ENCODE measurements at places on chromosomes 16 and 17.

GRCh38 chr17:752002-752619 lies at the start of gene GEMIN4:
Gene GEMIN4 (minus strand): TSS chr17:752264. CDS start chr17:752142, 122 bp downstream.
- DNase-seq = peak; percentile 97

DNA sequence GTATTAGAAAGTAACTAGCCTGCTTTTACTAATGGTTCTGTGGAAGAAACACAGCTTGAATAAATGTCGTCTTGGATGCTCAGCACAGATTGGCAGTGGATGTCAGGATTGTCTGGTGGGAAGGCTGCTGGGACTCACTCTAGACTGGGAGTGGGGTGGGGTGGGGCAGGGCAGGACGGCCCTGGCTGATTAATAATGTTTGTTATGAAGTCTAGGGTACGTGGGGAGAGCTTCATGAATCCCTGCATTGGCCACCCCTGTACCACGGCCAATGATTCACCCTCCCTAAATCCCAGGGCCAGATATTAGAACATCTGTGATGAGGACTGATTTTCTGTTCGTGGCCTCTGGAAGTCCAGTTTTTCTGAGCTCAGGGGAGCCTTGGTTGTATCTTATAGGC lies 421.0 kb downstream of the WWOX start:
- no peak for DNase-seq

DNA sequence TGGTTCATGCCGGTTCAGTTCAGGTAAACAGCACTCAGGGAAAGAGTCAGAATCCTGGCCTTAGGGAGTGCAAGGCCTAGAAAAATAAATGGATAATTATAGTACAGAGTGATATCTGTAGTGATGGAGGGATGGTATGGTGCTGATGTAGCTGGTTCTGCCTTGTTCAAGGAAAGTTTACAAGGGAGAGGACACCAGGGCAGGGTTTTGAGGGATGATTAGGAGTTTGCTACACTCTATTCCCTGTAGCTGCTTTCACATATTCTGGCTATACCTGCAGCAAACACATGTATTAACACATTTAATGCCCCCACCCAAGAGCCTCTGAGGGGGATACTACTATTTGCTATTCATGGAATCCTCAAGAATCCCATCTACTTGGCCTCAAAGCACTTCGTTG lies 1.7 kb upstream of the NOS2 start:
- DNase-seq = no peak

GRCh38 chr16:84785843-84786581 lies 33.8 kb upstream of the CRISPLD2 start:
- no peak for DNase-seq

GRCh38 chr17:16313139-16314090 lies 39.9 kb downstream of the CENPV start:
- DNase-seq = no peak

DNA sequence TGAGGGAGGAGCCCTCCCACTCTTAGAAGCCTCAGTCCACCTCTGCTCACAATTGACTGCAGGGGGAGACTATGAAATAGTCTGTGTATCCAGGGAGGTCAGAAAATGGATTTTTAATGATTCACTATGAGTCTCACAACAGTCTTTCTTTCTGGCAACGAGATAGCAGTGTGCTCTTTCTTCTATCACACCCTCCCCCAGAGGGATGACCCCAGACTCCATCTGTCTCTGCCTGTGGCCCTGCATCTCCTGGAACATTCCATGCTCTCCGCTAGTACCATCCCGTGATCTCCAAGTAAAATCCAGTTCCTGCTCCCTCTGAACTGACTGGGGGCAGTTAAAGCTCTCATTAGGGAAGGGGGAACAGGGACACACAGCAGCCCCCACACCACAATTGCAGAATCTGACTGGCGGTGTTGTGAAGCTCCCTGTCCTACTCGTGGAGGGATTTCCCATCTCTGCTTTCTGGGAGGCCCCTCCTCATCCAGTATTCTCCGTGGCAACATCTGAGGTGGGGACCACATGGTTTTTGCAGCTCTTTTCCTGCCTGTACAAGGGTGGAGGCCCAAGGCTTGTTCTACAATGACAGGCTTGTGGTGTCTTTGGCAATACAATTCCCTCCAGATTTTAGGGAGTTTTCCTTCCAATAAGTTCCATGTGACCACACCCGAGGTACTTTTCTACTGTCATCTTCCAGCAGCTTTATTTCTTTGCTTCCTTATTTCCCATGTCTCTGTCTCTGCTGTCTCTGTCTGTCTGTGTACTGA lies 19.4 kb downstream of the NATD1 start:
- DNase-seq = no peak

GRCh38 chr16:84144209-84144858 lies 643 bp downstream of the HSDL1 start:
- DNase-seq = peak; percentile 37
